ENCODE measurements at places on chromosomes 1 and 21.

DNA sequence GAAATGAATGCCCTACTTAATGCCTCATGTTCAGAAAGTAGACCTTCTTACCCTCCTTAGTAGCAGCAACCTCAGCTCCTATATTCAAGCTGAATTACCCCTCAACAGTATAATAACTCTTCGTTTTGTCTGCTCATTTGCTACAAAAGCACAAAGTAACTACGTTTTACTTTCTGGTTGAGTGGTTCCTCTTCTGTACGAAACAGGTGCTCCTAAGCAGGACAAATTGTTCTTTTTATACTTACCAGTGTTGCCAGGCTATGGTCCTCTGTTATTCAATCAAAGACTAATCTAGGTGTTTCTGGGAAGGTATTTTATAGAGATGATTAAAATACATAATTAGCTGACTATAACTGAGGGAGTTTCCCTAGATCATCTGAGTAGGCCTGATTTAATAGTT, 484.2 kb upstream of the ADAMTS5 start:
- no peak for DNase-seq

DNA sequence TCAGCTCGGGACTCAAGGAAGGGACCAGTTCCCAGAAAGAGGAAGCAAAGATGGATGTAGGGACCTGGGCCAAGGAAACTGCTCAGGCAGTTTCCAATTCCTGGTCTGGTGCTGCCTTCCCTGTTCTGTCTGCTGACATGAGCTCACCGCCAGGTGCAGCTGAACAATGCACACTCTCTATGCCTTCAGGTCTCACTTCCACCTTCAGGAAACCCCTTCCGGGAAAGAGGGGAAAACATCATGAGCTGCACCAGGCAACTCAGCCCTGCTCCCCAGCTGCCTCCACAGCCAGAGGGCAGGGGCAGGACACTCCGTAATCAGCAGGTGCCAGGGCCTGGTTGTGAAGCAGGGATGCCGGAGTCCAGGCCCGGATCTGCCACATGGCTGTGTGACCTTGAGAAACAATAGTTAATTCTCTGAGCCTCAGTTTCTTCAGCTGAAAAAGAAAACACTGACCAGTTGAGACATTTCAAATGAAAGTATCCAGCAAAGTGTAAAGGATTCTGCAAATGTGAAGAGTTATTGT, 27.8 kb downstream of the SMIM12 start:
- DNase-seq, result no peak

GRCh38 chr1:242522996-242523718, 1.3 kb downstream of the PLD5 start:
- no peak for DNase-seq

DNA sequence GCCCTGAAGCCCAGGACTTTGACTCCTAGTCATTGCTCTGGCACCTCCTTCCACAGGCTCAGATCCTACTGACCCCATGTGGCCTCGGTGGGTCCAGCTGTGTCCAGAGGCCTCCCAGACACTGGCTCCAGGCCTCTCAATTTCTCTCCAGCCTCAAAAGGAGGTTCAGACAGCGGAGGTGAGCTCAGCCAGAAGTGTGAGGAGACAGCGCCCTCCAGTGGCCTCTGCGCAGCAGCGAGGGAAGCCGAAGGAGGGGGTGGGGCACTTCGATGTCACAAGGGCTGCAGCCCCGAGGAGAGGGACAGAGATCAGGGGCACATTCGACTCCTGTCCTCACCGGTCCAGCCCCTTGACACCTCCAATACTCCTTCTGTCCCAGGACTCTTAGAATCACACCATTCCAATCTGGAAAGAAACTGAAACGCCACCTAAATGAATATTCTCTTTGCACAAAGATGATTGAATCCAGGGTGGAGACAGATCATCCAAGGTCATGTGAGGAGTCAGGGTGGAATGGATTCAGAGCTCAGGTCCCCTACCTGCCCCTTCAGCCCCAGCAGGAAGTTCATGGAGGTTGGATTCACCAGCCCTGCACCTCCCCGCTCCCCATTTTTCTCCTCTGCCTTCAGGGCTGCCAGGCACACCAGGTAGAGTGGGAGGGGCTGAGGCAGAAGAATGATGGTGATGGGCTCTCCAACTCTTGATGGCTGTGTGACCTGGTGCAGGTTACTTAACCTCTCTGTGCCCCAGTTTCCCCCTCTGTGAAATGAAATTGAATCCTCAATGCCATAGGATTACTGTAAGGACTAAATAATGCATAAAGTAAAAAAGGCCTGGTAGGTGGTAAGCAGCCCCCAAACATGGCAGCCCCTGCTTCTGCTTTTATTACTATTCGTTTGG, 34.8 kb upstream of the ZBTB40 start:
- DNase-seq, result peak; percentile 67

DNA sequence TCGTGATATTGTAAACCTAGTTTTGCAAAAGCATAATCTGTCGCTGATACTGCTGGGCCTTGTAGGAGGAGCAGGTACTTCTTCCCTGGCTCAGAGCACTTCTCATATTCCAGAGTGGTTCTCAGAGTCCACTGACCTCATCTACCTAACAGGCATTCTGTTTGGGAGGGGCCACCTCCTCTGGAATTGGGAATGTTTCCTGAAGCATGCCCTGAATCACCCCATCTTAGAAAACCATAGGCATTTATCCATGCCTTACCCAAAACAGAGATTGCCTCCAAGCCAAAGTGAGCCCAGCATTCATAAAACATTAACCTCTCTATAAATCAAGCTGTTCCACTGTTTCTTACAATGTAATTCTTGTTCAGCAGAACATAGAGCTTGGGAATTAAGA, 35.1 kb downstream of the SLC44A3 start:
- no peak for DNase-seq

GRCh38 chr1:244254467-244254866, 197.2 kb downstream of the ADSS2 start:
- no peak for DNase-seq

DNA sequence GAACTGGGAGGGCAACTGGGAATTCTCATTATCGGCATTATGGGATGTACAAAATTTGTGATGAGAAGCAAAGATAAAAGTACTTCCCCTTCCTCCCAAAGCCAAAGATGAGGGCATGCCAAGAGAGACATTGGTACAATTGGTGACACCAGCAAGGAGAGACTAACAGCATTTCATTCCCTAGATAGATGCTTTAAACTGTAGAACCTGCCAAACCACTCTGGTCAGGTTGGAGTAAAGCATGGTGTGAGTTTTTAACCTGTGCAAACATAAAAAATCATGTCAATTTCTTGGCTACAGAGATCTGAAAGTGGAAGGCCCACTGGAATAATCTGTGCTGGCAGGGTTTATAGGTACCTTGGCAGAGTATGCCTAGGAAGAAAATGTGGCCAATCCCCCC, 19.4 kb downstream of the CTXND2 start:
- no peak for DNase-seq

GRCh38 chr21:34821717-34822116, 152.9 kb downstream of the CLIC6 start:
- no peak for DNase-seq

- no peak for DNase-seq
Measured at GRCh38 chr1:63679076-63679475, 85.9 kb downstream of the PGM1 start.

DNA sequence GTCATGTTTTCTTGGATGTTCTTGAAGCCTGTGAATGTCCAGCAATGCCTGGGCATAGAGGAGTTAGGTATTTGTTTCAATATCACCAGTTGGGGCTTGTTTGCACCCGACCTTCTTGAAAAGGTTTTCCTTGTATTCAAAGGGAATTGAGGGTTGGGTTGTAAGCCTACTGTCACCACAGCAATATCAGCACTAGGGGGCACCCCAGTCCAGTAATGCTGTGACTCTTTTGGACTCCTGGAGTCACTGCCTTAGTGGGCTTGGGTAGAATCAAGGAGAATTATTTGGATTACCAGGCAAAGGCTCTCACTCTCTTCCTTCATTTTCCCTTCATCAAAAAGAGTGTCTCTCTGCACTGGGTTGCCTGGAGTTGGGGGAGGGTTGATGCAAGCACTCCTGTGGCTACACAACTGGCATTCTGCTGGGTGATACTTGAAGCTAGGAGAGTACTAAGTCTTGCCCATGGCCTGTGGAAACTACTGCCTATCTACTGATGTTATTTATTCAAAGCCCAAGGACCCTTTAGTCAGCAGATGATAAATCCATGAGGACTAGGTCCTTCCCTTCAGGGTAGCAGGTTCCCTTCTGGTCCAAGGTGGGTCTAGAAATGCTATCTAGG, 34.5 kb downstream of the OR10R2 start:
- DNase-seq, result peak; percentile 38

- DNase-seq, result peak; percentile 34
Measured at GRCh38 chr1:25572708-25573590, 29.5 kb downstream of the LDLRAP1 start.

DNA sequence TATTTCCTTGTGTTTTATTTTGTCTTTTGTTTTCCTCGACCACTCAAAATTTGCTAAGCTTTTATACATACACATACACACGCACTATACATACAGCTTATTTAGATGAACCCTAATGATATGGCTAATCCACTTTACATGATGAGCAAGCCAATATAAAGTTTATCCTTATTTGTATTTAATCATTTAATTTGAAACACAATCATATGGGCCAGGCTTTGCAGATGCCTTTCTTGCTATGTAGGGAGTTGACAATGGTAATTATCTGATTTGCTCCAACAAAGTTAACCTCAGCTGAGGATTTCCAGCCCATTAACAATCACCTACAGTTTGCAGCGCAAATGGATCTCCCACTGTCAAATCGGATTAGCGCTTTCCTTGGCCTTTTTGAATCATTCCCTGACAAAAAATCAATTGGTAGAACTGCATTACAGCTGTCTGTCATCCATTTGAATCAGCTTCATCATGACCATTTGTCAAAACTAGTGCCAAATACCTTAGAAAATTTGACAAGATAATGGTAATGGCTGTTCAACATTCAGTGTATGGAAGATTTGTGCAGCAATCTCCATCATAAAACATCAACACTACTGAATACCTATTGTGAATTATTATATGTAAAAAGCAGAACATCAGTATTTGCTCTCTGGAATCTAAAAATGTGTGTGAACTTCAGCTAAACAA, 352.6 kb downstream of the MRPL39 start:
- no peak for DNase-seq

DNA sequence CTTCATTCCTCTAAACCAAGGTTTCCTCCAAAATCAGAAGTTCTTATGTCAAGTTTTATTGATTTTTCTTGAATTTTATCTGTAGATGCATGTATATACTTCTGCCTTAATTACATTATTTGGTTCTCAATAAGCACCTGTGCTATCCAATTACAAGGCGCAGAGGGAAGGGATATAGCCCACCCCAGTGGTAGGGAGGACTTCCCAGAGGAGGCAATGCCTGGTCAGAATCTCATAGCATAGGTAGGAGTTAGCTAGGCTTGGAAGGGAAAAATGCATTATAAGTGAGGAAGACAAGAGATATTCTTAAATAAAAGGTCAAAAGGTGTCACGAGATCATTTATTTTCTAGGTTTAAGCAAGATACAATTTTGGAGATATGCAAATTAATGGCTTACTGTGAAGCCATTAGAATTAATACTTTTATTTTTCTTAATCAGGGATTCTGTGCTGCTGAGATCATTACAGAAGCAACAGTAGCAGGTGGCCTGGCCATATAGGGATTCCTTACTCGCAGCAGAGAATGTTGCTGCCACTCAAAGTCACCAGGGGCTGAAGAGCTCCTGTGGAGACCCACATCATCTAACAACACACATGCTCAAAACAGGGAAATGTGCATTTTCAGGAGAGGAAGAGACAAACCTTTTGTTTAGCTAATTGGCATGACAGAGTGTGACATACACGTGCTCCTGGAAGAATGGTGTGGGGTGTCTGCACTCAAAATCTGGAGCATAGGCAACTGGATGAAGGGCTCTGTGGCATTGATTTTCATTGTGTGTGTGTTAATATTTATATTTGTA, 178.3 kb downstream of the ATG4C start:
- DNase-seq, result no peak

- no peak for DNase-seq
Measured at GRCh38 chr1:167227934-167228378, 7.3 kb downstream of the POU2F1 start.

DNA sequence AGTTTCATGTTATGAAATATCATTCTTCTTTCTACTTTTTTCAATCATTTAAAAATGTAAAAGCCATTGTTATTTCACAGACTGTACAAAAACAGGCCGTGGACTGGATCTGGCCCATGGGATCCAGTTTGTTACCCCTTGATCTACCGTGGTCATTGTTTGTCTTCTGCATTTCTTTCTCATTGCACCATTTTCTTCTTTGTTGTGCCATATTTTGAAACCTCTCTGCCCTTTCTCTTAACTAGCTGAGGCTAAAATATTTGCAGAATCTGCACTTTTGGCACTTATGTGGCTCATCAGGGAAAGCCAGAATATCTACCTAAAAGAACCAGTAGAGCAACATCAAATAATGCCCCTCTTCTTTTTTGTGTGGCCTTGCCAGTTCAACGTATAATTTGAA, 50.5 kb downstream of the DNAJC6 start:
- no peak for DNase-seq

GRCh38 chr1:27567146-27567526, 36.8 kb downstream of the AHDC1 start:
- no peak for DNase-seq

GRCh38 chr1:217585577-217585976, 45.3 kb downstream of the GPATCH2 start:
- no peak for DNase-seq

DNA sequence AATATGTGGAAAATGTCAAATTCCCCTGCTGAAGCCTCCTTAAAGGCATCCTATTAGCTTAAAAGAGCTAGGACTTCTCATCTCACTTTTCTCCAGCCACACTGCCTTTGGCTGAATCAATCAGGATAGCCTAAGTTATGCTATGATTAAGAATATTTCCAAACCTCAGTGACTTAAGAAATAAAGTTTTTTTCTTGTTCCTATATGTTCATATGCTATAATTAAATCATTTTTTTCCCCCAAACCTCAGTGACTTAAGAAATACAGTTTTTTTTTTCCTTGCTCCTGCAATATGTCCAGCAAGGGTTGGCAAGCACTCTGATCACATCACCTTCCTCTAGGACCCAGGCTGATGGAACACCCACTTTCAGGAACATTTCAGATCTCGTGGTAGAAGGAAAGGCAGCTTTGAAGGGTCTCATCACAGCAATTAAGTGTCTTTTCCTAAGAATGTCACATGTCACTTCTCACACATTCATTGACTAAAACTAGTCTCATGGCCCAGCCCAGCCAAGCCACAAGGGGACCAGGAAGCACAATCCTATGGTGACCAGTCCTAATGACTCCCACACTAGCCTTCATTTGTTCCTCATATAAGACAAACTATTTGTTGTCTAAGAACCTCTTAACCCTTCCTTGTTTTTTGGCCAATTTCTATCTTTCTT, 6.3 kb upstream of the JUN start:
- no peak for DNase-seq

DNA sequence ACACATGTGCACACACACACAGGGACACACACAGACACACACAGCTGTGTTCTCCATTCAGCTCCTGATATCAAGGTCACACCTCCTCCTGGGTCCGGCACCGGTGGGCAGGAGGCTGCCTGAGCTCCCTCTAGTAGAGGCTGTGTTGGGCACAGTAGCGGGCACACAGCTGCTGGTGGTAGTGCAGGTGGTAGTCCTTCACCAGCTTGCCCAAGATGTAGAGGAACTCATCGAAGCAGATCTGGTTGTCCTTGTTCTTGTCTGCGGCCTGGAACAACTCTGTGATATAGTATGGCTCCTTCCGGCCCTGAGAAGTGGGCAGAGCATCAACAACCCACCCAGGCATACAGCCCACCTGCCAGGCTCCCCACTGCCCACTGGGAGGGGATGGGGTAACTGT, 5.6 kb upstream of the S100A8 start:
- no peak for DNase-seq

GRCh38 chr1:29304025-29304684, 67.8 kb downstream of the PTPRU start:
- DNase-seq, result no peak
